ENCODE measurements at places on chromosomes 6 and 20.

DNA sequence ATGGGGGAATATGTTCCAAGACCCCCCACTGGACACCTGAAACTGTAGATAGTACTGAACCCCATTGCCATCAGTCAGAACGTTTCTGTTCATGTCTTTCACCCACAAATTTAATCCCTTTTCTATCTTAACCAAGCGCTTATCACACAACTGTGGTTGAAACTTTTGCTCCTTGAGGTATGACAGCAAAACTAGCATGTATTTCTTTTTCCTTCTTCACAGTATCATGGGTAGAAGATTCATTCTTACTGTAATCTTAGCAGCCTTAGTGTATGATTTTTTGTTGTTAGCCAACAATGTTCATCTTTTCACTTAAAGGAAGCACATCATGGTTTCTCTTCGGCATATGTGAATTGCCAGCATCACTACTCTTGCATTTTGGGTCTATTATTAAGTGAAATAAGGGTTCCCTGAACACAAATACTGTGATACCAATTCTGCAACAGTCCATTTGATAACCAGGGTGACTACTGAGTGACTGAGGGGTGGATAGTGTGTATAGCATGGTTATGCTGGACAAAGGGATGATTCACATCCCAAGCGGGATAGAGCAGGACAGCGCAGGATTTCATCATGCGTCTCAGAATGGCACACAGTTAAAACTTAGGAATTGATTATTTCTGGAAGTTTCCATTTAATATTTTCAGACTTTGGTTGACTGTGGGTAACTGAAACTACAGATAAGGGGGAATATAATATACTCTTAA lies 41.8 kb downstream of the KCNS1 start:
- DNase-seq = no peak

GRCh38 chr6:83470001-83470400 lies 39.1 kb upstream of the ME1 start:
- DNase-seq = no peak

- DNase-seq = no peak
These were observed 37.3 kb downstream of the BLTP3A start for GRCh38 chr6:34829137-34829536.

- no peak for DNase-seq
These were observed 22.9 kb downstream of the PPP1R3G start for GRCh38 chr6:5108068-5108467.

GRCh38 chr20:1533059-1533458 lies 24.4 kb downstream of the SIRPD start:
- DNase-seq = peak; percentile 19

GRCh38 chr20:36493051-36493800 lies 48.1 kb upstream of the MYL9 start:
- DNase-seq = no peak

DNA sequence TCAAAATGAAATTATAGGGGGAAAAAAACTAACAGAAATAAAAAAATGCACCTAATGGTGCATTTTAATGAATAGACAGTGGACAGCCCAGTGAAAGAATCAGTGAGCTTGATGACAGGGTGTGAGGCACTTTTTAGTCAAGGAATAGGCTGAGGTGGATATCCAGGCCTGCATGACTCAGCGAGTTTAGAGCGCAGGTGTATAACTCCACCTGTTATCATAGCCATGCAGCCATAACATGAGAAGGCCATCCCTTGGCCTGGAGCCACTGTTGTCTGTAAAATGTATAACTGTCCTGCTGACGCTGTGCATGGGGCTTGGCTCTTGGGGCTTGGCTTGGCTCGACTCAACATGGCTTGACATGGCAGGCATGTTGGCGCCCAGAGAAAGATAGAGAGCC lies 331.5 kb upstream of the NOX3 start:
- no peak for DNase-seq

DNA sequence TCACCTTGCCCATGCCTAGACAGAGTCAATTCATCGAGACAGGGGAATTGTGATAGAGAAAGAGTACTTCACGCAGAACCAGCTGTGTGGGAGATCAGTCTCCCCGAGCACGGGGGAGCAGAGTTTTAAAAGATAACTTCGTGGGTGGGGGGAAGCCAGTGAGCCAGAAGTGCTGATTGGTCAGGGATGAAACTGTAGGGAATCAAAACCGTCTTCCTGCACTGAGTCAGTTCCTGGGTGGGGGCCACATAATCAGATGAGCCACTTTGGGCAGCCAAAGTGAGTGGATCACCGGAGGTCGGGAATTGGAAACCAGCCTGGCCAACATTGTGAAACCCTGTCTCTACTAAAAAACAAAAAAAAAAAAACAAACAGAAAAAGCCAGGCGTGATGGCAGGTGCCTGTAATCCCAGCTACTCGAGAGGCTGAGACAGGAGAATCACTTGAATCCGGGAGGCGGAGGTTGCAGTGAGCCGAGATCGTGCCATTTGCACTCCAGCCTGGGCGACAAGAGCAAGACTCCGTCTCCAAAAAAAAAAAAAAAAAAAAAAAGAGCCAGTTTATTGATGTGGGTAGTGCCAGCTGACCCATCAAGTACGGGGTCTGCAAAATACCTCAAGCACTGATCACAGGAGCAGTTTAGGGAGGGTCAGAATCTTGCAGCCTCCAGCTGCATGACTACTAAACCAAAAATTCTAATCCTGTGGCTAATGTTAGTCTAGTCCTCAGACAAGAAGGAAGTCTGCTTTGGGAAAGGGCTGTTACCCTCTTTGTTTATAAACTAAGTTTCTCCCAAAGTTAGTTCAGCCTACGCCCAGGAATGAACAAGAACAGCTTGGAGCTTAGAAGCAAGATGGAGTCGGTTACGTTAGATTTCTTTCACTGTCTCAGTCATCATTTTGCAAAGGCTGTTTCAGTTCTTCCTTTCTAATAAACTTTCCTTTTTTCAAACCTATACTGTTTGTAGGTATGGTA lies 3.9 kb upstream of the TRIM39 start:
- DNase-seq = no peak

DNA sequence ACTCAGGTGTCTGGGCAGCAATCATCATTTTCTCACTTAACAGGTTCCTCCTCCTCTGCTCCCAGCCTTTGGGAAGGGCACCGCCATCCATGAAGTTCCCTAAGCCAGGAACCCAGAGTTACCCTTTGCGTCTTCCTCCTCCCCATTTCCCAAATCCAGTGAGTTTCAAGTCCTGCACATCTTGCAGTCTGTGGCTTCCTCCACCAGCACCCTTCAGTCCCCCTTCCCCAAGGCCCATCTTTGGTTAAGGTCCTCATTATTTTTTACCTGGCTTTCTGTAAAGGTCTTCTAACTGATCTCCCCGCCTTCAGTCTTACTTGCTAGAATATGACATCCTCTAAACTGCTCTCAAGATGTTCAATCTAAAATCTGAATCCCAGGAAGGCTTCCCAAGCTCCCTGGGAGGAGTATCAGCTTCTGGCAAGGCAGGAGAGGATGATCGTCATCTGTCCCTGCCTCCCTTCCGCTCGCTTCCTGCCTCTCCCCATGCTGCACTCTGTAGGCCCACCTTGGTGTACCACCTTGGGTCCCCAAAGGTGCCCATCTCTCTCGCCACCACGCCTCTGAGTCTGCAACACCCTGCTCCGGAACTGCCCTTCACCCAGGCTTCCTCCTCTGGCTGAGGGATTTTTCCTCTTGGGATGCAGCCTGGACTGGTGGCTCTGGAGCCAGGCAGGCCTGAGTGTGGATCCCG lies 11.4 kb upstream of the DUSP22 start:
- DNase-seq = no peak

GRCh38 chr6:111620169-111620568 lies 14.5 kb upstream of the TRAF3IP2 start:
- DNase-seq = no peak

GRCh38 chr20:41309817-41310216 lies 7.7 kb downstream of the ZHX3 start:
- no peak for DNase-seq

DNA sequence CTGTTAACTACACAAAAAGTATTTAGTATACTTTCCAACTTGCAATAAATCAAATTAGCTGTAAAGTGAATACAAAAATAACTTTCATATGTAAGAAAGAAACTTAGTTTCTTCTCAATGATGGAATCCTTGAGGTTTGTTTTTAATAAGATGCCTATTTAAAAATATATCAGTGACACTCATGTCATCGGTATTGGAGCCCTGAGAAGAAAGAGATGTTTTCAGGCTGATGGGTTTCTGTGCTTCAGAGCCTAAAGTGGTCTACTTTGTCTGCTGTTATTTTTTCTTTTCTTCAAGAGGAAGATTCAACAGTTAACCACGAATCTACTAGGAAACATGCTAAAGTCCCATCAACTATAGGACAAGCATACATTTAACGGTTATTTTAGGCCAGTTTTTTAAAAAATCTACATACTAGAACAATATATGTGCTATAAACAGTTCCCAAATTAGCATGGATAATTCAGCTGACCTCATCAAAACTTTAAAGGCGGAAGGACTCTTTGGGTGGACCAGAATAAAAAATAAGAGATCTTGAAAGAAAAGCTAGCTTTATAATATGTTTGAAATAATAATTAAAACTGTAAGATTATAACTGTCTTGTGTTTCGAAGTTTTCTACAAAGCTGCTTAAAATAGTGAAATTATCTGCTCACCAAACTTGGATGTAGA lies 147.0 kb upstream of the SAMD5 start:
- no peak for DNase-seq

DNA sequence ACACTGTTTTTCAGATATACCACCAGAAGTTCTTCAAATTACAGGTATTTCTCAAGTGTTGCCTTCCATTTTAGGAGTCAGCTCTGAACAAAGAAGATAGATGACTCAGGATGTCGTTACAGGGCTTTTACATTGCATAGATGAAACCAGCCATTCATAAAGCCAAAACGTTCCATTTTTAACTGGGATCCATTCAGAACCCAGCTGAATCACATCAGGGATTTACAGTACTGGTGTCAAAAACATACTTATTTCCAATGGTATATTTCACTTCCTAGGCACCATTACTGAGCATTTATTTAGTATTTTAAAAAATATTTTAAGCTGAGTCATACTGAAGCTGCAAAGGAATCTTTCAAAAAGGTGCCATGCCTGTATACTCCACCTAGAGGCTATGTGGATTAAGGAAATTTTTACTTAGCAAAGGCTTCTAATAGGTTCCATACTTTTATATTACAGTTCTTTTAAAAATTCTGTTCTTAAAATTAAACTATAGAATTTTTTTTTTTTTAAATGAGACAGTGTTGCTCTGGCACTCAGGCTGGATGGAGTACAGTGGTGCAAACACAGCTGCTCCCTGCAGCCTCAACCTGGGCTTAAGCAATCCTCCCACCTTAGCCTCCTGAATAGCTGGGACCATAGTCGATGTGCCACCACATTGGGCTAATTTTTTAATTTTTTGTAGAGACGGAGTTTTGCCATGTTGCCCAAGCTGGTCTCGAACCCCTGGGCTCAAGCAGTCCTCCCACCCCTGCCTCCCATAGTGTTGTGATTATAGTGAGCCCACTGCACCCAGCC lies 2.6 kb downstream of the ASF1A start:
- peak; percentile 42 for DNase-seq

DNA sequence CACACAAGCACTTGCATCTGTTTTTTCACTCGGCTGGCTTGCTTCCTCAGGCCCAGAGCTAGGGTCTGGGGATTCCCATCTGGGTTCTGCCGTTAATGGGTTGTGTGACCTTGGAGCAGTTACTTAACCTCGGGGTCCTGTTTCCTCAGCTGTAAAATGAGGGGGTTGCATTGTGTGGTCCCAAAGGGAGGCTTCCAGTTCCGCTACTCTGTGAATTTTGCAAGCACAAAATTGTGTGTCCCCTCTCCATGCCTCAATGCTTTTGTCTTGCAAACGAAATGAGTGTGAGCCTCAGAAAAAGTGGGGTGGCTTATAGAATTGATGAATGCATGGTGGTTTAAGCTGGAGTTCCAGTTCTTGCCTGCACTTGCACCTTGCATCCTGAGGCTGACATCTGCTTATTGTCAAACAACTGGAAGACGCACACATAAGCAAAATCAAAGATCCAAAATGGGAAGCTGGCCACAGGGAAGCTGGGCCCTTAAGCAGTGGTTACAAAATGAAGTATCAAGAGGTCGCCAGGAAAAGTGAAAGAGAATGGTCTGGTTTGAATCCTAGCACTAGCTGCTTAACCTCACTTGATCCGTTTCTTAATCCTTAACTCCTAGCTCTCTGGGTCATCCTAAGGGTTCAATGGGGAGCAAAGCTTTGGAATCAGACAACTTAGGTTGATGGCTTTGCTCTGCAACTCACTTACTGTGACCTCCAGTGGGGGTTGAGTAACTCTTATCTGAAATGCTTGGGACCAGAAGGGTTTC lies 490.6 kb downstream of the DHX35 start:
- no peak for DNase-seq

GRCh38 chr6:169051371-169051770 lies 202.3 kb downstream of the THBS2 start:
- DNase-seq = no peak

- no peak for DNase-seq
These were observed 4.3 kb downstream of the DDRGK1 start for GRCh38 chr20:3199976-3200755.

DNA sequence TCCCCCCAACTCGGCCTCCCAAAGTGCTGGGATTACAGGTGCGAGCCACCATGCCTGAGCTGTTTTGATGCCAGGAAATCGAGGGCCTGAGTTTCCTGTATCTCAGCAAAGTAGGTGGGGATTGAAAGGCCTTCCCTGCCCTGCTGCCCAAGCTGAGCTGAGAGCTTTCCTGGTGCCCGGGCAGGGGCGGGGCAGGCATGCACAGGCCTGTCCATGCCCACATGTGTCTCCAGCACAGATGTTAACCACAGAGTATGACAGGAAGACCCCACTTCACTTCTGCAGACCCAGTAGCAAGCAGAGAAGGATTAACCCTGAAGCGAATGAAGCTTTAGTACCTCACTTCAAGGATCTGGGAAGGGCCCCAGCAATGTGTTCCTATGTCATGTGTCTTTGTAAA lies 66.0 kb downstream of the GPR6 start:
- DNase-seq = no peak

GRCh38 chr6:168676552-168677322 lies 235.8 kb downstream of the SMOC2 start:
- DNase-seq = no peak

DNA sequence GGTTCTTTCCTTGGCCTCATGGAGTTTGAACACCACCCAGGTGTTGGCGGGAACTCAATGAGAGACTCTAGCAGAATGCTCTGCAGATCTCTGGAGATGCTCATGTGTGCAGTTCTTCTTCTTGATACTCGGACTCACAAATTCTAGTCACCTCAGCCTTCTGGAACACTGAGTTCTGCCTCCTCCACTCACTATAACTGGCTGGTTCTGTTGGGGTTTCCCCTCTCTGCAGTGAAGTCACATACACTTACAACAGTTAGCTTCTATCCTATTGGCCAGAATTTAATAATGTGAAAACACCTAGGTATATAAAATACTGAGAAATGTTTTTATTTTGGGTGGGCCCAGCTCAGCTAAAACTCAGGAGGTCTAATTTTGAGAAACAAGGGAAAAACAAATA lies 109.6 kb upstream of the HIVEP1 start:
- no peak for DNase-seq

GRCh38 chr6:144063246-144063743 lies 32.1 kb downstream of the SF3B5 start:
- DNase-seq = peak; percentile 4

- no peak for DNase-seq
These were observed 687 bp upstream of the HTR1B start for GRCh38 chr6:77463861-77464494.
